ENCODE measurements at places on chromosomes 4 and X. TPM values are rescaled to one million over a fixed set of nuclear protein-coding genes. Genes with fewer than 3 reads are reported as not detected.

DNA sequence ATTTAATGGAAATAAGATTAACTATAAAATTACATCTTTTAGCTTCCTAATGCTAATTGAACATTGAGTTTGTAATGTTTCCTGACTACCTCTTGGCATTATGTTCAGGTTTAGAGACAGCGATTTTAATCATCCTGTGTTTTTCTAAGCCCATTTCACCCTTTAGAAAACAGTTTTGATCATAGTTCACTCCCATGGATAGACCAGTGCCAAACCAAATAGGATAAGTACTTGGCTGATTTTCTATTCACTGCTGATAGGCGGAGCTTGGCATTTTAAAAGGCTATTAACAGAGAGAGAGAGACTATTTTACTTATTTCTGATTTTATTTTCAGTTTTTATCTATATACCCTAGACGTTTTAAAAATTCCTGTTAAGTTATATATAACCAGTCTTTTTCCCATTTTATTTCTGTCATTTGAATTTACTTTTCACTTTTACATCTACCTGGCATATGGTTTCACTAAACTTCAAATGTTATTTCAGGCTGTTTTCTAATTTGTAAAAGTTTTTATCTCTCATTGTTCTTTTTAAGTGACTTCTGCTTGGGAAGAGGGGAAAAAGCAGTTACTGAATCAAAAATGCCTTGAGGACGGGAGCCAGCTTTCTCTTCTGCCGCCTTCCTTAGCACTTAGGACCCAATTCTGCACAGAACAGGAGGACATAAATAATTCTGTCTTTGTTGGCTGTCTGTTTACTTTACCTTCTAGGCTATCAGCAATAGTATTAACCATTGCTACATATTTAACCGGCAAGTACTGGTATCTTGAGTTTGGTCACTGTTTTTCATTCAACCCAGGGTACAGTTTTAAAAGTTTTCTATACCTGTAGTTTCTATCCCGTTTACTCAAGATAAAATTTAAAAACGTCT, 46.4 kb downstream of the SGMS2 start:
- no peak for DNase-seq

DNA sequence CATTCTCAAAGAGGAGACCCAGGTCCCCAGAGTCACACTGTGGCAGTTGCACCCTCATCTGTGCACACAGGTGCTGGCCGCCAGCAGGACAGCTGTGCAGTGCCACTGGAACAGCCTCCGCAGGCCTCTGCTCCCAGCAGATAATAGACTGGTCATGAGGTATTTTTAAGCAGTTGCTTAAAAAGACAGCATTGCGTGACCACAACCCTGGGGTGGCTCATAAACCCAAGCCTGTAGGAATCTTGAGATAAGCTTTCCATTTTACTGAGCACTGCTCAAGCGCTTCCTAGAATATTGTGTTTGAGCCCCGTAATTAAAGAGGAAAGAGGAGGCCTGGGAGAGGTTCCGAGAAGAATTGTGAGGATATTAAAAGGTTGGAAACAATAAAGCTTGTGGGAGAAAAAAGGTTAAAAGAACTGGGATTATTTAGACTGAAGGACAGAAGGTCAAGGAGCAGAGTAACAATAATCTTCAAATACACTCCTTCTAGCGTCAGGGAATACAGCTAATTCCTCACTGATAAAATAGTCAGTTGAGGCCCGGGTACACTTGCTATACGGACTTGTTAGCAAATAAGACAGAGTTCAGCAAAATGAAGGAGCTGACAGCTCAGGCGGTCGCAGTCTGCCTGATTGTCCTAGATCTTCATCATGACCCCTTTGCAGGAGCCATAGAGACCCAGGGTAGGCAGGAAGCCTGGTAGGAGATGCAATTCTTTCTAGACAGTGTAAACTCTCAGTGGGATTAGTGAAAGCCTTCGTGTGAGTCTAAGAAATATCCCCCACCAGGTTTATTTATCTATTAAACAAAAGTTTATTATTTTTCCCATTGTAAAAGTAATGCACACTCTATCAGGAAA, 86.2 kb upstream of the KIT start:
- peak; percentile 35 for DNase-seq

- no peak for DNase-seq
Observed at GRCh38 chrX:44042116-44042515, 68.9 kb upstream of the NDP start.

DNA sequence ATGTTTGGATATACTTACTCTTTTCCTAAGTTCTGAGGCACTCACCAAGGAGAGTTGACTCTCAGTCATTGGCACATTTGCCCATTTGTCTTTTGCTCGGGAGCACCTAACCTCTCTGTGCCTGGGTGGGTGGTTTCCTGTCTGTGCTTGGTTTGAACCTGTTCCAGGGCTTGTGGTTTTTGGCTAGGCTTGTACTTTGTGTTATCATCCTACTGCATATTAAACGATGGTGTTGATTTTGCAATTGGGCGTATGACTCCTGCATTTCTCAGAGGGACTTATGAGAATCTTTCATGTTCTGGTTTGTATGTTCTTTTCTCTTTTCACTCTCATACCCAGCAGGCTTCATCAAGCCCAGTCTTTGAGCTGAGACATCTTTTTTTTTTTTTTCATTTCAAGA, 161.7 kb downstream of the BTC start:
- peak; percentile 59 for DNase-seq

GRCh38 chrX:79268788-79269187, 98.3 kb downstream of the ITM2A start:
- no peak for DNase-seq

GRCh38 chr4:10664408-10664807, 20.2 kb downstream of the CLNK start:
- DNase-seq = peak; percentile 93

- DNase-seq = no peak
Observed at GRCh38 chrX:108163333-108164082, 71.9 kb downstream of the ATG4A start.

Gene LRIT3
- 1.9 TPM for total RNA-seq

Gene TNIP3
- total RNA-seq = 1.2 TPM

All from umbilical cord (tissue), 2 donors.